ENCODE measurements at places on chromosomes 3 and 15.

- no peak for DNase-seq
- no peaks in the 10 kb centered on the region for H3K27me3 ChIP-seq
- no peaks in the 10 kb centered on the region for H3K4me1 ChIP-seq
These were observed 17.1 kb downstream of the ADCY5 start for GRCh38 chr3:123431658-123432324.

- H3K4me3 ChIP-seq, result no peak overlapping the region
- H3K27ac ChIP-seq, result no peak overlapping the region
- DNase-seq, result no peak
- H3K4me1 ChIP-seq, result peaks cover 38% of the 10 kb centered on the region
These were observed 37.3 kb downstream of the ZBTB38 start for GRCh38 chr3:141405591-141405990.

DNA sequence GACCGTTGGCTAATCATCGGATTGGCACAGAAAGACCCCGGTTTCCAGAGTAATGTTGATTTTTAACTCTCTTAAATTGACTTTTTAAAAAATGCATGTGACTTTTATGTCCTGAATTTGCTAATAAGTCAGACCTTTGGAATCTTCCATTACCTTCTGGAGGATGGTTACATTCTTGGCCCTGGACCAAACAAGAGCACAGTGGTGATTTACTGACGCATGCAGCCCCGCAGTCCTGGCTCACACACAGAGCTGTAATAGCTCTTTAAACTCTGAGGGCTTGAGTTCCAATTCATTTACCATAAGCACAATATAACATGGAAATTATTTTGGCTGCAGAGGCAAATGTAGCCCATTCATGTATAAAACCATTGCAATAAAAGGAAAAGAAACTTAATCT, 25.1 kb downstream of the SOX14 start:
- no peak for DNase-seq
- H3K27me3 ChIP-seq, result no peaks in the 10 kb centered on the region
- no peak overlapping the region for H3K4me3 ChIP-seq
- H3K36me3 ChIP-seq, result no peaks in the 10 kb centered on the region
- no peaks in the 10 kb centered on the region for H3K4me1 ChIP-seq

- no peaks in the 10 kb centered on the region for H3K27me3 ChIP-seq
- no peak overlapping the region for H3K4me3 ChIP-seq
- no peak overlapping the region for H3K27ac ChIP-seq
- DNase-seq, result no peak
- H3K4me1 ChIP-seq, result no peaks in the 10 kb centered on the region
These were observed 20.6 kb upstream of the WWTR1 start for GRCh38 chr3:149678351-149678950.

- H3K27ac ChIP-seq, result no peak overlapping the region
- no peak for DNase-seq
- H3K4me3 ChIP-seq, result no peak overlapping the region
These were observed 313.7 kb downstream of the GAP43 start for GRCh38 chr3:115937054-115937453.

GRCh38 chr3:193968380-193968974, 167.5 kb upstream of the HES1 start:
- DNase-seq, result no peak
- no peak overlapping the region for H3K27ac ChIP-seq
- H3K4me3 ChIP-seq, result no peak overlapping the region
- H3K4me1 ChIP-seq, result no peaks in the 10 kb centered on the region

GRCh38 chr15:57064033-57064432, 145.6 kb downstream of the TCF12 start:
- no peaks in the 10 kb centered on the region for H3K4me1 ChIP-seq
- H3K36me3 ChIP-seq, result no peaks in the 10 kb centered on the region
- no peaks in the 10 kb centered on the region for H3K27me3 ChIP-seq
- H3K4me3 ChIP-seq, result no peak overlapping the region
- DNase-seq, result no peak

DNA sequence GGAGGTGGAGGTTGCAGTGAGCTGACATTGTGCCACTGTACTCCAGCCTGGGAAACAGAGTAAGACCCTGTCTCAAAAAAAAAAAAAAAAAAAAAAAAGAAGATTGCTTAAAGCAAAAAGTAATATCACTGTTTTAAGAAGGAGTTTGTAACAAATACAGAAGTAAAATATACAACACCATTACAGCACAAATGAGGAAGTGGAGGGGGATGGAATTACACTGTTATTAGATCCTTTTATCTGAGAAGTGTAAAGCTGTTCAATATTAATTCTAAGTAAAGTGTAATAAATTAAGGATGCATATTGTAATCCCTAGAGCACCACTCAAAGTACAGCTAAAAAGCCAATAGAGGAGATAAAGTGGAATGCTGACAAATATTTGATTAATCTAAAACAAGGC, 47.0 kb upstream of the SNRPA1 start:
- no peak for DNase-seq
- H3K4me3 ChIP-seq, result no peak overlapping the region
- no peaks in the 10 kb centered on the region for H3K36me3 ChIP-seq
- no peak overlapping the region for H3K27ac ChIP-seq
- H3K4me1 ChIP-seq, result no peaks in the 10 kb centered on the region
- peaks cover 39% of the 10 kb centered on the region for H3K27me3 ChIP-seq

GRCh38 chr3:140187028-140187427, 252.0 kb downstream of the CLSTN2 start:
- DNase-seq, result no peak
- no peaks in the 10 kb centered on the region for H3K4me1 ChIP-seq
- H3K36me3 ChIP-seq, result no peaks in the 10 kb centered on the region
- H3K27me3 ChIP-seq, result no peaks in the 10 kb centered on the region
- no peak overlapping the region for H3K27ac ChIP-seq
- no peak overlapping the region for H3K4me3 ChIP-seq

DNA sequence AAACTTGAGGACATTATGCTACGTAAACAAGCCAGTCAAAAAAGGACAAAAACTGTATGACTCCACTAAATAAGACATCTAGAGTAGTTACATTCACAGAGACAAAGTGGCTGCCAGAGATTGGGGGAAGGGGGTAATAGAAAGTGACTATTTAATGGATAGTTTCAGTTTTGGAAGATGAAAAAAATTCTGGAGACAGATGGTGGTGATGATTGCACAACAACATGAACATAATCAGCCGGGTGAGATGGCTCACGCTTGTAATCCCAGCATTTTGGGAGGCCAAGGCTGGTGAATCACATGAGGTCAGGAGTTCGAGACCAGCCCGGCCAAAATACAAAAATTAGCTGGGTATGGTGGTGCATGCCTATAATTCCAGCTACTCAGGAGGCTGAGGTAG, 40.6 kb downstream of the DPP8 start:
- H3K27ac ChIP-seq, result no peak overlapping the region
- H3K4me1 ChIP-seq, result no peaks in the 10 kb centered on the region
- H3K27me3 ChIP-seq, result no peaks in the 10 kb centered on the region
- H3K36me3 ChIP-seq, result peaks cover 85% of the 10 kb centered on the region
- no peak for DNase-seq

DNA sequence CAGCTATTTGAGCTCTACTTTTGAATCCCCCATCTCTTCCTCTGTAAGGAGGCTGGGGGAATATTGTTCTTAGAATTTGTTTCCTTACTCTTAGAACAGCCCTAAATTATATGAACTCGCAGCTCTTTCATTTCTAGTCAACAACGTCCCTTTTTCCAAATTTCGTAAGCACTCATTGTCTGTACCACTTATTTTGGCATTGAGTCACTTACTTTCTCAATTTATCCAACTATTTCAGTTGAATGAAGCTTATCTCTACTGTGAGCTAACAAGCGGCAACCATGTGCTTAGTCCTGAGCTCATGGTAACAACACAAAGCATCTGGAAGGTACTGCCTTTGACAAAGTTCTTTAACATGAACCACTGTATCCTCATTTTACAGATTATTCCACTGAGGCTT, 191.1 kb downstream of the GREM1 start:
- no peaks in the 10 kb centered on the region for H3K27me3 ChIP-seq
- no peak overlapping the region for H3K27ac ChIP-seq

GRCh38 chr3:68996356-68996995, 17.0 kb downstream of the EOGT start:
- H3K4me3 ChIP-seq, result no peak overlapping the region
- H3K36me3 ChIP-seq, result peaks cover 24% of the 10 kb centered on the region
- H3K4me1 ChIP-seq, result no peaks in the 10 kb centered on the region
- DNase-seq, result no peak

GRCh38 chr3:196756732-196757131, 17.1 kb downstream of the PAK2 start:
- no peak overlapping the region for H3K27ac ChIP-seq
- H3K4me1 ChIP-seq, result peaks cover 17% of the 10 kb centered on the region
- no peak for DNase-seq
- no peaks in the 10 kb centered on the region for H3K27me3 ChIP-seq

DNA sequence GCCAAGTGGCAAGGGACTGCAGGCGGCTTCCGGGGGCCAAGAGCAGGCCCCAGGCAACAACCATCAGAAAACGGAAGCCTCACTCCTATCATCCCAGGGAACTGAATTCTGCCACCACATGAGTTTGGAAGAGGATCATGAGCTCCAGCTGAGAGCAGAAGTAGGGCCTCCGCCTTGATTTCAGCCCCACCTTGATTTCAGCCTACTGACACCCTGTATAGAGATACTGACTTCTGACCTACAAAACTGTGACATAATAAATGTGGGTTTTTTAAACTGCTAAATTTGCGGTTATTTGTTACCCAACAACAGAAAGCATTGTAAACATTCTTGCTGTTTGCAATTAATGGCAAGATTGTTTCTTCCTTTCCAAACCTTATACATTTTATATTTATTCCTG, 21.6 kb upstream of the RARRES1 start:
- no peaks in the 10 kb centered on the region for H3K4me1 ChIP-seq
- no peak for DNase-seq
- no peak overlapping the region for H3K4me3 ChIP-seq
- no peaks in the 10 kb centered on the region for H3K36me3 ChIP-seq
- H3K27me3 ChIP-seq, result no peaks in the 10 kb centered on the region

DNA sequence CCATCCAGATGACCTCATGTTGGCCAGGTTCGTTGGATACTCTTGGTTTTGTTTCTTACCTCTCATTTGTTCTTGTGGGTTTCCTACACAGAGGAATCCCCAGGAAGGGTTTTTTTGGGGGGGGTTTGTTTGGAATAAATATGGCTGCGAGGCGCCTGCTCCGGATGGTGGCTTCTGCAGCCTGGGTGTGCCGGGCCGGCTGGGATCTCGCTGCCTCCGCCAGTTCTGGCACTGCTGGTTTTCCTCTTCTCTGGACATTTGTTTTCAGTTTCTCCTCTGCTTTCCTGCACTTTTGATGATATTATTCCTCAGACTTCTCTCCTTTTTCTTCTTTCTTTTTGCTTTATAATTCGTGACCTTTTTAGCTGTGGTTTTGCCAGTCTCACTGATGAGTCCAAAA, 187.4 kb downstream of the OR4M2 start:
- no peak for DNase-seq
- H3K4me1 ChIP-seq, result peaks cover 33% of the 10 kb centered on the region
- H3K36me3 ChIP-seq, result no peaks in the 10 kb centered on the region

DNA sequence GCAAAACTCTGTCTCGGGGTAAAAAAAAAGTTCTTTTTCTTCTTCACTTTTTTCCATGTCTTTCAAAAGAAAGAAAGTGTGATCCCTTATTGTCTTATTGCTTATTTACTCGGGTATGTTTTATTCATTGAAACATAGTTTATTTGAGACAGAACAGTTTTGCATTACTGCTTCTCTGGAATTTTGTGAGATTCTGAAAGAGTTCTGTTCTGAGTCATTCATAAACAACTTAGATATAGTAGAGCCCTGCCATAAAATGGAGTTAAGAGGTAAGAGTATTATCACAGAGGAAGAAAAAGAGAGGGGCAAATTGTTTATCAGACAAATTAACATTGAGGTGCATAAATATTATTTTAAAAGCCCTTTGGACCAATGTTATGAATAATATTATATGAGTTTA, 522.2 kb downstream of the ROBO2 start:
- no peaks in the 10 kb centered on the region for H3K36me3 ChIP-seq
- H3K4me3 ChIP-seq, result no peak overlapping the region
- no peak overlapping the region for H3K27ac ChIP-seq
- no peaks in the 10 kb centered on the region for H3K4me1 ChIP-seq

DNA sequence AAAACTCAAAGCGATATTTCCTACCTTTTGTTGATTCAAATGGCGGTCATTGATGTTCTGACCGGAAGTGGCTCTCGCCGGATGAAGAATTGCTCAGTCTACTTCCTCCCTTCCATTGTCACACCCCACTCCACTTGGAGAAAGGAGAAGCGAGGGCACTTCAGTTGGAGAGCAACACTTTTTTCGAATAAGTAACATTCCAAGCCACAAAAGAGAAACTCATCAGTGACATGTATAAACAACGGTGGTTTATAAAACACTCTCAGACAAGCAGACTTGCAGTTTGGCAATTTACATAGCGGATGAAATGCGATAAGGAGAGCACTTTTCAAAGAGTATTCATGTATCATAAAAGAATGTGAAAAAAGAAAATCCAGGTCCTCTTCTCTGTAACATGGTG, 919.1 kb downstream of the MCTP2 start:
- H3K4me1 ChIP-seq, result no peaks in the 10 kb centered on the region
- H3K27me3 ChIP-seq, result no peaks in the 10 kb centered on the region
- no peaks in the 10 kb centered on the region for H3K36me3 ChIP-seq
- H3K4me3 ChIP-seq, result no peak overlapping the region
- no peak overlapping the region for H3K27ac ChIP-seq

DNA sequence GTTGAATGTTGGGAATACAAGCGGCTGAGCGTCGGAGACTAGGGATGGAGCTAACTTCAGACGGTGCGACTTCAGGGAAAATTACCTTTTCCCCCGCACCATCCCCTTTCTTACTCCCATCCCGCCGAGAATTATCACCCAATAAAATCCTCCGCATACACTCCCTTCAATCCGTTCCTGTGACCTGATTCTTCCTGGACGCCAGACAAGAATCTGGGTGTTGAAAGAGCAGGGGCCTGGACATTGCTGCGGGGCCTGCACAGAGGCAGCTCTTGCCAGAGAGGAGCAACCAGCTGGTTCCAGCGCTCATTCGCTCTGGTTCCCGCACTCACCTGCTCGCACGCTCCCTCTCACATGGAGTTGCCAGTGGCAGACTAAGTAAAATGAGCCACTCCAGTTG, 241.9 kb downstream of the ALCAM start:
- DNase-seq, result no peak
- H3K27me3 ChIP-seq, result no peaks in the 10 kb centered on the region
- H3K4me1 ChIP-seq, result no peaks in the 10 kb centered on the region
- no peak overlapping the region for H3K27ac ChIP-seq

- no peak overlapping the region for H3K4me3 ChIP-seq
- no peaks in the 10 kb centered on the region for H3K36me3 ChIP-seq
- no peak for DNase-seq
- no peak overlapping the region for H3K27ac ChIP-seq
These were observed 278.0 kb downstream of the ZBBX start for GRCh38 chr3:167102071-167102470.

GRCh38 chr3:61561374-61562041, at the start of gene PTPRG:
Gene PTPRG, plus strand, starts transcription at chr3:61561571. Its CDS starts 717 bp downstream, at chr3:61562288.
- H3K27ac ChIP-seq, result no peak within 1 kb of the TSS
- H3K27me3 ChIP-seq, result peaks cover 56% of the 10 kb centered on the region
- DNase-seq, result no peak
- H3K4me1 ChIP-seq, result peaks cover 10% of the 10 kb centered on the region

All from CD4-positive, alpha-beta T cell (primary cell).